ENCODE measurements at places on chromosomes 4 and X. TPM values are rescaled to one million over a fixed set of nuclear protein-coding genes. Genes with fewer than 3 reads are reported as not detected.

ADGRG2 gene
- total RNA-seq: 0.07 TPM

SCML2 gene
- 0.69 TPM for total RNA-seq

MAGEB2 gene
- total RNA-seq: not detected

CLGN gene
- total RNA-seq: 0.07 TPM

DCX gene
- total RNA-seq: not detected

PHOX2B gene
- total RNA-seq: not detected

Data from smooth muscle cell of the pulmonary artery (primary cell).